Common myeloid progenitor, CD34-positive (primary cell): ENCODE measurements at places on chromosomes 2 and 18.
A peak's percentile ranks its signal among the peaks of the same experiment; 100 is the strongest.

GRCh38 chr2:194385376-194385775 lies 1271.7 kb upstream of the SLC39A10 start:
- no peak for DNase-seq
- H3K4me1 ChIP-seq: no peaks in the 10 kb centered on the region
- H3K36me3 ChIP-seq: no peaks in the 10 kb centered on the region

DNA sequence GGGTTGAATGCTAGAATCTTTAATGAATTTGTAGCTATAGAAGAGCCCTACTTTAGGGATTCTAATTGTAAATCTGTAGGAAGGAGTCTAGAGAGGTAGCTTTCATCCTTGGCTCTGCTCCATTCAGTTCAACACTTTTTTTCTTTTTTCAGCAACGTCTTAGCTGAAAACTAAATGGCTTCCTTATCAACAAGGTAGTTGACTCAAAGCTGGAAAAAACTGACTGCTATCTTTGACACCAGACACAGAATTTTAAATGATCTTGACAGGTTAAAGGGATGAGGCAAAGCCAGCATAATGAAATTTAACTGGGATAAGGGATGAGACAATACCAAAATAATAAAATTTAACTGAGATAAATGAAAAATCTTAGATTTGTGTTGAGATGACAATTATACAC lies 54.9 kb downstream of the TMEFF2 start:
- no peak overlapping the region for H3K4me3 ChIP-seq
- H3K27ac ChIP-seq: no peak overlapping the region
- DNase-seq: no peak
- no peaks in the 10 kb centered on the region for H3K27me3 ChIP-seq
- H3K4me1 ChIP-seq: no peaks in the 10 kb centered on the region
- H3K36me3 ChIP-seq: no peaks in the 10 kb centered on the region

DNA sequence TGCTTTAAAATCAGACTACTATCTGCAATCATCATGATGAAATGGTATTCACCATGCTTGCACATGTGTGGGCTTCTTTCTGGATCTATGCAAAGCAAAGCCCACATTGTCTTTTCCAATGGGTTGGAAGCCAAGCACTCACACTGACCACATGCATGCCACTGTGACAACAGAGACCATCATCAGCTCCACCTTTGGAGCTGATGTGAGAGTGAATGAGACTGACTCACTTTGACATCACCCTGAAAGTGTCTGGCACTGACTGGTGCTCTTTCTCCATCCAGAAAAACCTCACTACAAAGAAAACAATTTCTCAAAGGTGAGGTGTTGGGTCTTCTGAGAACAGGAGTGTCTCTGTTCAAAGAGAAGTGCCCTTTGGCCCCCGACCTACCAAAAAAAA lies 4.7 kb downstream of the MYO5B start:
- H3K36me3 ChIP-seq: no peaks in the 10 kb centered on the region
- no peak for DNase-seq
- H3K4me3 ChIP-seq: no peak overlapping the region
- peaks cover 34% of the 10 kb centered on the region for H3K27me3 ChIP-seq
- H3K4me1 ChIP-seq: no peaks in the 10 kb centered on the region

DNA sequence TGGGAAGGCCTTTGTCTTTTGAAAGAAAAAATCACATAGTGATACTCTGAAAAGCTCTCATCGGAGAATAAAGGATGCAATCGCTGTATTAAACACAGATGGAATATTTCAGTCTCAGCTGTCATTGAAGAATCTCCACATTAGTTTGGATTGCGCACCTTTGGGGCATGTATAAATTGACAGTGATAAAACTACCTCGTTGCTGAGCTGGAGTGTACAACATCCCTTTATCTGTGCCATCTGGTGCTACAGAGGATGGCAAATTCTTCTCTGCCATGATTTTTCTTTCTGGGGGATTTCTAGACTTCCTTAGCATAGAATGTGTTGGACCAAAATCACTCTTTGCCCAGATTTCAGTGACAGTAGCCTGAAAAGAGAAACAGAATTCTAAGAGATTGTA lies 185.3 kb downstream of the PARD3B start:
- H3K36me3 ChIP-seq: no peaks in the 10 kb centered on the region
- no peak overlapping the region for H3K4me3 ChIP-seq
- no peaks in the 10 kb centered on the region for H3K27me3 ChIP-seq
- no peak for DNase-seq
- H3K27ac ChIP-seq: no peak overlapping the region

DNA sequence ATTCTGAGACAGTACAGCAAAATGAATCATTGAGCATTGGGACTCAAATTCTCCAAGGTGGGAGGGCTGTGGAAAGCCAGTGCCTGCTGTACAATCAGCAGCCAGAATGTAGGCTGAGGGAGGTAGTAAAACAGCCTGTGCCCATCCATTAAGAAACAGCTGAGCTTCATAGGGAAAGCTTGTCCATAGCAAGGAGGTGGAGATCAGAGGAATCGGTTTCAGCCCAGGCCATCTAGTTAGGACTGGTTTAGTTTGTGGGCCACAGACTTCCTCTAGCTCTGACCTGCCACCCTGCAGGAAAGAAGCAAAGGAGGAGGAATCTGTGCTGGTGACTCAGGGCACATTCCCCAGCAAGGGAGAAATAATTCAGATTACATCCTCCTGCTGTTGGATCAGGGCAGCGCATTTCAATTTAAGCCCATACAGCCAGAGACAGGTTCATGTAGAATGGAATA lies 333.4 kb downstream of the SETBP1 start:
- no peak overlapping the region for H3K27ac ChIP-seq
- H3K27me3 ChIP-seq: no peaks in the 10 kb centered on the region
- H3K36me3 ChIP-seq: no peaks in the 10 kb centered on the region
- DNase-seq: no peak

DNA sequence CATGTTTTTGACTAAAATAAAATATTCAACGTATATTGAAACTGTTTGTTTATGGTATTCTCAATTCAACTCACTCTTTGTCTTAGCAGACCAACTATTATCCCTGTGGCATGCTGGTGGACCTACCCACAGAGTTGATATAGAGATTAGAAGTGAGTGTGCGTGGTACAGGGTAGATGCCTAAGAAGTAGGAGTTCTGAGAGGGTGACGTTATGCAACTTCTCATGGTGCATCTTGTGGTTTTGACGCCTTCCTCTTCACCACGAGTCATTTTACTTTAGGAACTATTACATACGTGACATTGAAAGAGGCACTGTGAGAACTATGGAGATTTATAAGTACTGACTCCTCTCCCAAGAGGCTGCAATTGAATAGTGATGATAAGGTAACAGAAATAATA lies 26.6 kb upstream of the NAPG start:
- H3K4me3 ChIP-seq: no peak overlapping the region
- H3K4me1 ChIP-seq: peaks cover 4% of the 10 kb centered on the region
- DNase-seq: peak; percentile 27

GRCh38 chr2:101329026-101329425 lies 20.5 kb upstream of the RNF149 start:
- no peaks in the 10 kb centered on the region for H3K36me3 ChIP-seq
- peak overlapping the region; percentile 37 for H3K27ac ChIP-seq
- H3K27me3 ChIP-seq: no peaks in the 10 kb centered on the region
- H3K4me1 ChIP-seq: peaks cover 35% of the 10 kb centered on the region
- DNase-seq: no peak
- H3K4me3 ChIP-seq: no peak overlapping the region

DNA sequence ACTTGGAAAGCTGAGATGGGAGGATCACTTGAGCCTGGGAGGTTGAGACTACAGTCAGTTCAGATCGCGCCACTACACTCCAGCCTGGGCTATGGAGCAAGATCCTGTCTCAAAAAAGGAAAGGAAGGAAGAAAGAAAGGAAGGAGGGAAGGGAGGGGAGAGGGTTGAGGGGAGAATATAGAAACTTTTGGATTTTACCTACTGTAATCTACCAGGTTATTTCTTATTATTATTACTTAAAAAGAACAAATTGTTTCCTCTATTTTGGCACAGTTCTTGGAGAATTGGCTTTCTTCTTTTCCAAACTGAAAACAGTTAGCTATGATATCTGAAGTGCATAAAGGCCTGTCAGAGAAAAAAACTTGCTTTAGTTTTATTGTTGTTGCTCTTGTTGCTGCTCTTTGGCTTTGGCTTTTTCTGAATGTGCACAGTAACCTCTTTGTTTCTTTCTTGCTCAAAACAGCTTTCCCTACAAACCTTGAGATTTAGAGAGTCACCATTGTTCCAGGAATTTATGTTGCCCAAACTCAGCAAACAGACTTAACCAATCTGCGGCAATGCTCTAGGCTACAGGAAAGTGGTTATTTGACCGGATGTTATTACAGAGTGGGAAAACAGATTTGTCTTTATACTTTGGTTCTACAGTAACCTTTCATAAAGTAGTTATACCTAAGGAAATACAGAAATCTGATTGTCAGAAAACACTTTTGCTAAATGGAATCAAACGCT lies 214.9 kb downstream of the XIRP2 start:
- DNase-seq: no peak
- H3K4me1 ChIP-seq: no peaks in the 10 kb centered on the region
- no peaks in the 10 kb centered on the region for H3K27me3 ChIP-seq
- H3K4me3 ChIP-seq: no peak overlapping the region
- H3K36me3 ChIP-seq: no peaks in the 10 kb centered on the region

GRCh38 chr2:109545828-109546713 lies 67.7 kb downstream of the SEPTIN10 start:
- DNase-seq: peak; percentile 57
- H3K27me3 ChIP-seq: no peaks in the 10 kb centered on the region
- H3K4me3 ChIP-seq: no peak overlapping the region
- no peak overlapping the region for H3K27ac ChIP-seq

- H3K36me3 ChIP-seq: no peaks in the 10 kb centered on the region
- H3K27me3 ChIP-seq: no peaks in the 10 kb centered on the region
- no peak overlapping the region for H3K27ac ChIP-seq
- no peak for DNase-seq
Measured at GRCh38 chr2:76288146-76288545, 577.4 kb upstream of the GCFC2 start.

- H3K4me3 ChIP-seq: no peak overlapping the region
- no peak overlapping the region for H3K27ac ChIP-seq
- no peaks in the 10 kb centered on the region for H3K27me3 ChIP-seq
Measured at GRCh38 chr2:175571078-175571653, 389.7 kb upstream of the ATP5MC3 start.

DNA sequence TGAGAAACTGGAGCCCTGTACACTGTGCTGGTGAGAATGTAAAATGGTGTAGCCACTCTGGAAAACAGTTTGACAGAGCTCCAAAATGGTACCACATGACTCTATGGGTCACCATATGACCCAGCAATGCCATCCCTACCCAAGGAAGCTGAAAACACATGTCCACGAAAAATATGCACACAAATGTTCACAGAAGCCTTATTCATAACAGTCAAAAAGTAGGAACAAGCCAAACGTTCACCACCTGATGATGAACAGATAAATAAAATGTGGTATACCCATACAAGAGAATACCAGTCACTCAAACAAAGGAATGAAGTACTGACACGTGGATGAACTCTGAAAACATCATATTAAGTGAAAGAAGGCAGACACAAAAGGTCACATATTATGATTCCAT lies 4.6 kb downstream of the AFG3L2 start:
- H3K27ac ChIP-seq: no peak overlapping the region
- no peaks in the 10 kb centered on the region for H3K27me3 ChIP-seq
- peaks cover 16% of the 10 kb centered on the region for H3K36me3 ChIP-seq
- H3K4me1 ChIP-seq: peaks cover 34% of the 10 kb centered on the region
- H3K4me3 ChIP-seq: no peak overlapping the region

DNA sequence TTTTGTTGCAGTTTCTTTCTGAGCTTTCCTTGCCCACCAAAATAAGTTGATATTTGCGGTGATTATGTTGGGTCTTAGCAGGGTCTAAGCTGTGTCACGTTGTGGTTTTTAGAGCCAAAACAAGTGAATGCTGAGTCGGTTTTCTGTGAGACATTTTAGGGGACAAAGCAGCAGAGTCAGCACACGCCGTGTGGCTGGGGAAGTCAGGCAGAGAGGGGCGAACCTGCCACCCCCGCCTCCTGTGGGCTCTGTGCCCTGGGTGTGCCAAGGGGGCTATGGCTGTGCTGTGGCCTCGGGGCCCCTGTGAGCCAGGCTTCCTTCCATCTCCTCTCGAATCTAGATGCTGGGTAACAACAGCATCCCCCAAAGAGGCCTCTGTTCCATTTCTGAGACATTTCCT lies 30.8 kb upstream of the TMEM87B start:
- peak overlapping the region; percentile 37 for H3K27ac ChIP-seq
- no peaks in the 10 kb centered on the region for H3K27me3 ChIP-seq
- H3K4me3 ChIP-seq: no peak overlapping the region
- DNase-seq: peak; percentile 29
- no peaks in the 10 kb centered on the region for H3K4me1 ChIP-seq

GRCh38 chr2:103809941-103810441 lies 1043.9 kb upstream of the POU3F3 start:
- no peak overlapping the region for H3K27ac ChIP-seq
- H3K36me3 ChIP-seq: no peaks in the 10 kb centered on the region
- no peaks in the 10 kb centered on the region for H3K4me1 ChIP-seq
- DNase-seq: no peak
- H3K27me3 ChIP-seq: no peaks in the 10 kb centered on the region

DNA sequence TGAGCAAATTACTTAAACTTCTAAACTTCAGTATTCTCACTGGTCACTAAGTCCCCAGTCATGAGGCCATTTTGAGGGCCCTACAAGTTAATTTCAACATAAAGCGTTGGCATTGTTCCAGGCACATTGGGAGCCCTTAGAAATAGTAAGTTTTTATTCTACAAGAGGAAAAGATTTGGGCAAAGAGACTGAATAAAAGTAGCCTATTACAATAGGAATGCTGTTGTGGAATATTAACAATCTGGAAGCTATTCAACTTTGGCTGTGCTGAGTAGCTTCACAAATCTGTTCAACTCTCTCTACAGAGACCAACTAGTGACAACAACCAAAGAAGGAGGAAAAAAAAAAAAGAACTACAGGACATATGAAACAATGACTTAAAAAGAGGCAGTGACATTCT lies 1287.5 kb upstream of the NXPH2 start:
- H3K4me1 ChIP-seq: no peaks in the 10 kb centered on the region
- DNase-seq: no peak
- no peaks in the 10 kb centered on the region for H3K36me3 ChIP-seq

- no peaks in the 10 kb centered on the region for H3K4me1 ChIP-seq
- H3K27ac ChIP-seq: no peak overlapping the region
- no peak for DNase-seq
- no peaks in the 10 kb centered on the region for H3K36me3 ChIP-seq
Measured at GRCh38 chr2:225740086-225740485, 340.6 kb downstream of the NYAP2 start.

DNA sequence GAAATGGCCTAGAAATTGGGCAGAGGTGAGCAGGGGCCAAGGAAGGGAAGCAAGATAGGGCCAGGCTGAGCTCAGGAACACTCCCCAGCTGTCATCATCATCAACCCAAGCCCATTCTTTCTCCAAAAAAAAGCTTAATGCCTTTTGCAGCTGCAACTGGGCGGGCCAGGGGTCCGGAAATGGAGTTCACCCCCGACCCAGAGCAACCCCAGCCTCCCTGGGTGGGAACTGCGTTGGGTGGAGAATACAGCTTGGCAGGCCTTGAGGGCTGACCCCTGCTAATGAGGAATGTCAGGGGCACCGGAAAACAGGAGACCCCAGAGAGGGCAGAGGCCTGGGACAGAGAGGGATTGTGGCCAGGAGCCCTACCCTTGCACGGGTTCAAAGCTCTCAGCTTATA lies 64.8 kb downstream of the TNS1 start:
- DNase-seq: no peak
- no peaks in the 10 kb centered on the region for H3K27me3 ChIP-seq
- no peak overlapping the region for H3K27ac ChIP-seq
